ENCODE measurements at places on chromosomes 3 and 15.

DNA sequence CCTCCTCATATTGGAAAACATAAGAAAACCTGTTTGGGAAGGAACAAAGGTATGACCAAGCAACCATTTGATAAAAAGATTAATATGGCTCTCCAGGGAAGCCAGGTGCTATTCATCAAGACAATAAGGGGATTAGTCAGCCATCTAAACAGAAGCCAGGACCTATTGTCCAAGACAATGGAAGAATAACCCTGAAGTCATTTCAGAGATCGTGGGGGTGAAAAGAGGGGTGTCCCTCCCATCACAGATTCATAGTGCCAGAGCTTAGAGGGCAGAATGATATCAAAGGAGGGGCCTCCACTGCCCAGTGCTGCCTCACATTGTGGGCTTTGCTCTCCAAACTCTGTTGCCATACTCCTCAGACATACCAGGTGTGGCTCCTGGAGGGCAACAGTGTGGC is 73.5 kb downstream of the DAPK2 start:
- no peak for DNase-seq

DNA sequence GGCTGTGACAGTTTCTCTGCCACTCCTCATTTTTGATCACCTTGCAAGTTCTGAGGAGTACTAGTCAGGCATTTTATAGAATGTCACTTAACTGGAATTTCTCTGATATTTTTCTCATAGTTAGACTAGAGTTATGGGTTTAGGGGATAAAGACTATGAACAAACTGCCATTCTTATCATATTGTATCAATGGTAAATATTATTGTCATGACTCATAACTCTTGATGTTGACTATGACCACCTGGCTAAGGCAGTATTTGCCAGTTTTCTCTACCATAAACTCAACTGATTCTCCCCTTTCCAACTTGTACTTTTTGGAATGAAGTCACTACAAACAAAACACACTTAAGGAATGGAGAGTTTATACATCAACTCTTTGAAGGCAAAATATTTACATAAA is 22.7 kb upstream of the OR5K1 start:
- no peak for DNase-seq

DNA sequence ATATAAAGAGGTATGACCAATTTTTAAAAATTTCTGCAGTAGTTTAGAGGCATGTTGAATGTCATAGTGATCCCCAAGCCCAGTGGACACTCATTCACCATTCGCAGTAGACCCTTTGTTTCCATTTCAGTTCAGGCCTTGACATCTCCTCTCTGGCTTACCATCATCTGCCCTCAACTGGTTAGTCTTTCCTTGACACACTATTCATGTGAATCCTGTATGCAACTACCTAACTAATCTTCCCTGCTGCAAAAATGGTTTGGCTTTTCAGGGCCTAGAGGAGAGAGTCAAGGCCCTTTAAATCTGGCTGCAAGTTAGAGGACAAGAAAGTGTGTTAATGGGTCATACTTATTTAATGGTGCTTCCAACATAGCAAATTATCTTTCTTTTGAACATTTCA is 10.9 kb downstream of the APH1B start:
- DNase-seq, result no peak

DNA sequence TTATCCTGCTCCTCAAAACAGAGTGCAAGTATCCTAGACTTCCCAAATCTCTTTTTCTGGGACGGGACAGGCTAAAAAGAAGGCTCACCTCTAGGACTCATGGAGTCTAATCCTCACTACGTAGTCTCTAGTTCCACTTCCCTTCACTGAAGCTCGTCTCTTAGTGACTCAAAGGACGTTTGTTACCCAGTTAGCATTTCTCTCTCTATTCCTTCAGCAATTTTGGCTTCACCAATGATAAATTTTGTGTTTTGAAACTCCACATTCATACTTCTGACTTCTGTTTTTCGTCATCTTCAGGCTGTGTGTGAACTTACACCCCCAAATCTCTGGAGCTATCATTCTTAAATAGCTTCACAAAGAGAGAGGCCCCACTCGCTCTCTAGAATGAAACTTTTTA is 627.1 kb downstream of the NAALADL2 start:
- DNase-seq, result no peak

GRCh38 chr3:59249004-59249403 is 199.2 kb upstream of the CFAP20DC start:
- DNase-seq, result no peak

DNA sequence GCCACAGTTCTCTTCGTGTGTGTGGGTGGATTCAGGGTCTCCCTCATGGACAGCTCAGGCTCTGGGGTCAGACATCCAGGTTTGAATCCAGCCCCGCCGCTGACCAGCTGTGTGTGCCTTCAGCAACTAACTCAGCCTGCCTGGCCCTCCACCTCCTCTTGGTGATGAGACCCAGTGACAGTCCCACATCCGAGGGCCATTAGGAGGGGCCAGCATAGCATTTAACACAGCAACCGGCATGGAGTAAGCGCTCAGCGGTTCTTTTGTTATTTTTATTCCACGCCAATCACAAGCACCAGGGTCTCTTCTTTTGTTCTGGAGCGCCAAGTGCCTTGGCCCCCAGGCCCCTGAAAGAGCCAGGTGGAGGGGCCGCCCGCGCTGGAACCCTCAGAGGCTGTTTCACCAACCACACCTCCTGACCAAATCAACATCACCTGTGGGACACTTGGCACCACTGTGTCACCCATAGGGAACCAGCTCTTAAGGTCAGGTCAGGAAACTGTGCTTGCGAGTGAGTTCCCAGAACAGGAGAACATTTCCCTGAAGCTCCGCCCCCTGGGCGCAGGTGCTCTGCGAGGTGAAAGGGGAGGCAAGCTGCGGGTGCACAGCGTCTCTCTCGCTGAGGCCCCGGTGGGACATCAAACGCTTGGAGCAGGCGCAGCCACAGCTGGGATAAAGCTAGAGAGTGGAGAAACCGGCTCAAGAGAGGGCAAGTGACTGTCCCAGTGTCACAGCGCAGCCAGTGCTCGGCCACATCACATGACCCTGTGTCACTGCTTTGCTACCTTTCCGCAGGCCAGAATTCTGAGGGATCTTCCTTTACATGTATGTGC is 311.3 kb downstream of the UACA start:
- peak; percentile 40 for DNase-seq

DNA sequence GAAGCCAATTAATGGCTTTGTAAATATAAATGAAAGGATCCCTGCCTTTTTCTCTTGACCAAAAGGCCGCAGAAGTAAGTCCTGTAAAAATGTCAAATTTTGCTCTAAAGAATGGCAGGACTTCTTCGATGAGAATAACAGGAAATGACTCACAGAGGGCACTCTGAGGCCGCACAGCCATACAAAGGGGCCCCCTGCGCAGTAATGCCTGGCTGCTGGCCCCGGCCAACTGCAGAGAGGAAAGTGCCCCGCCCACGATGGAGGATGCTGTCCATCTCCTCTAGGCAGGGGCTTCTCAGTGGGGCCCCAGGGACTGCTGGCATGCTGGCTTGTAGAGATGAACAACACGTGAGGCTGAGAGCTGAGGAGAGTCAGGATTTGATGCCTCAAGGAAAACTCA is 18.1 kb upstream of the SCN10A start:
- no peak for DNase-seq

GRCh38 chr3:125236331-125236903 is 23.9 kb upstream of the SLC12A8 start:
- no peak for DNase-seq

DNA sequence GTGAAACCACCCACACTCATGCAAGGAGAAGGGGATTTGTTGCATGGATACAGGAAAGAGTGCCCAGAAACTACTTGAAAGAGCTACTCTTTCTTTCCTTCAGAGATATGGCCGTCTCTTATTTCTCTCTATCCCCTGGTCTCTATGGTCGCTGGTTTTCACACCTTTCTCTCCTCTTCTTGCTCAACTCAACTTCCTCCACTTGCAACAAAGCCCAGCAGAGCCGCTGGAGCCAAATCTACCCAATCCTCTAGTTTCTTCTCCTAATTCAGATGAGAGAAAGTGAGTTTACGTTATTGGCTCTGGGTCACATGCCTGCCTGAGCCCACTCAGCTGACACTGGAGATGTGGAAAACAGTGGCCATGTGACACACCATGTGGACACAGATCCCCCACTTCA is 215.2 kb downstream of the OSBPL10 start:
- DNase-seq, result no peak

DNA sequence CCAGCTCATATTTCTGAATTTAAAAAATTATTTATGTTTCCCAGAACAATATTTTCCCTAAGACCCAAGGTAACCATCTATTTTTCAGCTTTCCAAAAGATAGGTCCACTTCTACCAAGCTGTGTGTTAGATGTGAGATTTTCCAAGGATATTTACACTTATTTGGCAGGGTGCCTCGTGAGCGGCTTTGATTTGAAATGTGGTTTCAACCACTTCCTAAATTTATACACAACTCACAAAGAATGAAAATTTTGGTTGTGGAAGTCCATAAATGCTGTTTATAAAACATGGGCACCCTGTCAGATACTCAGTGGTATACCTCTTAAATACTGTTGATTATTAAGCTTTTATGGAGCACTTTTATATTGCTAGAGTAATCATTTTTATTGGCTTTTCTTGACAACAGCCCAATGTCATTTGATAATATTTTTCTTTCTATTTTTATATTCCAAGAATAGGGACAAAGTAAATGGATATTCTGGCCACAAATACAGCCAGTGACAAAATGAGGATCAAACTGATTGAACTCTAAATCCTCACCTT is 57.6 kb downstream of the GAP43 start:
- no peak for DNase-seq

GRCh38 chr15:74901612-74902063 is 5.0 kb downstream of the FAM219B start:
- DNase-seq, result peak; percentile 43

DNA sequence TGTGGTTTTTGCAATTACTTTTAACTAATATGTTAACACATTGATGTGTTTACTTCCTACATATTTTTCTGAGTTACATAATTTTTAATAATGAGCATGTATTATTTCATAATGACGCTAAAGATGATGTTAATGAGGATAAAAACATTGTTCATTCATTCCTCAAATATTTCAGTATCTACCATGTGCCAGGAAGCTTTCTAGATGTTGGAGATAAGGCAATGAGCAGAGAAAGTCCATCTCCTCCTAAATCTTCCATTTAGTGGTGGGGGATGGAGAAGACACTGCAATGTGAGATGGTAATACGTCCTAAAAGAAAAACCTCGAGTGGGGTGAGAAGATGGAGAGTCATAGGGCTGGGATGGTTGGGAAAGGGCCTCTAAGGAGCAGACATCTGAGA is 132.7 kb downstream of the MYLK start:
- no peak for DNase-seq

GRCh38 chr15:85757939-85758654 is 36.6 kb downstream of the KLHL25 start:
- no peak for DNase-seq

DNA sequence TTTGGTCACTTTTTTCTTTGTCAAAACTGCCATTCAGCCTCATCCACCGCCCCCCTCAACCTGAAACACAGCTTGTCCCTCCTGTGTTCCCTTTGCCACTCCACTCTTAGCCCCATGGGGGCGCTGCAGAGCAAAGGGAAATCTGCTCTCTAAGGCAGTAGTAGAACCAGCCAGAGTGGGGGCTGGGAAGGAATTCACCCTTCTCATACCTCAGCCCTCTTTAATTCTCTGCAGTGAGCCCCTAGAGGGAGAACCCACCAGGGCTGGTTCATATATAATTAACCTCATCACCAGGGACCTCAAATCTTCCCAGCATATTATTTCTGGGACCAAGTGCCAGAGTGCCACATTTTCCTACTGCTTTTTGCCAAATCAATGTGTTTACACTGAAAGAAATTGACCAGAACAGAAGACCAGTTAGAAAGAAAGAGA is 2.8 kb upstream of the BCL6 start:
- peak; percentile 87 for DNase-seq
